Adipocyte (in vitro differentiated cells): ENCODE measurements at places on chromosomes 1 and 21.
A peak's percentile ranks its signal among the peaks of the same experiment; 100 is the strongest.

- peak; percentile 95 for DNase-seq
These were observed 107.1 kb downstream of the NIBAN1 start for GRCh38 chr1:184866991-184867788.

DNA sequence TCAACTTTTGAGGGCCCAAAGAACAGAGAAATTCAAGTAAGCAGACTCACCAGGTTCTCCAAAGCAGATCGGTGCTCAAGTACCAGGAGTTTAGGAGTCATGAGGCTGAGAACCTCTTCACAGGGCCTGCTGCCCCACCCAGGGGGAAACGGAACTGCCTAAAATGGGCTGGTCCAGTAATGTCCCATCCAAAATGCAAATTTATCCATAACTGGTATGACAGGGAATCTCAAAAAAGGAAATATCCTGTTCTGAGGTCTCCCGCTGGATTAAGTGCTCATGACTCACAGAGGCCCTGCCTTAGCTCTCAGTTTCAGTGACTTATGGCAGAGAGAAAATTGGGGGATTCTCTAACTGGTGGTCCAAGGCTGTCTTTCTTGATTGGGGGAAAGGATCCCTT, 9.3 kb downstream of the SPRR2G start:
- no peak for DNase-seq

GRCh38 chr1:182685215-182685614, 828 bp upstream of the RGS8 start:
- no peak for DNase-seq

DNA sequence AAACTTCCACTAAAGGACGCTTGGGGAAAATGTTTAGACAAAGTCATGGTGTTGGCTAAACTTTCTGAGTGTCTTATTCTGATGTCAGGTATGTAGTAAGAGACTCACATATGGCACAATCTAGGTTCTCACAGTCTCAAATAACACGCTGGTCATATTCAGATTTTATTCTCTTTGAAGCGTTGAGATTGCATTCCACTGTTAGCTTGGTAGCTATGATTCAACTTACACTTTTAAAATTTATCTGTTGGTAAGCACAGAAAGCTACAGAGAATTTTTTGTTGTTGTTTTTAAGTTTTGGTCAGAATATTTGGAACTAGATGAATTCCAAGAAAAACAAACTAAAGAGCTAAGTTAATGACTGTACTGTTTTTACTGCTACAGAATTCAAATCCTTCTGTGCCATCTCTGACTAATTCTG, 126.7 kb downstream of the PRRX1 start:
- DNase-seq, result peak; percentile 94

GRCh38 chr1:224235813-224236493, 52.9 kb downstream of the DEGS1 start:
- DNase-seq, result no peak

DNA sequence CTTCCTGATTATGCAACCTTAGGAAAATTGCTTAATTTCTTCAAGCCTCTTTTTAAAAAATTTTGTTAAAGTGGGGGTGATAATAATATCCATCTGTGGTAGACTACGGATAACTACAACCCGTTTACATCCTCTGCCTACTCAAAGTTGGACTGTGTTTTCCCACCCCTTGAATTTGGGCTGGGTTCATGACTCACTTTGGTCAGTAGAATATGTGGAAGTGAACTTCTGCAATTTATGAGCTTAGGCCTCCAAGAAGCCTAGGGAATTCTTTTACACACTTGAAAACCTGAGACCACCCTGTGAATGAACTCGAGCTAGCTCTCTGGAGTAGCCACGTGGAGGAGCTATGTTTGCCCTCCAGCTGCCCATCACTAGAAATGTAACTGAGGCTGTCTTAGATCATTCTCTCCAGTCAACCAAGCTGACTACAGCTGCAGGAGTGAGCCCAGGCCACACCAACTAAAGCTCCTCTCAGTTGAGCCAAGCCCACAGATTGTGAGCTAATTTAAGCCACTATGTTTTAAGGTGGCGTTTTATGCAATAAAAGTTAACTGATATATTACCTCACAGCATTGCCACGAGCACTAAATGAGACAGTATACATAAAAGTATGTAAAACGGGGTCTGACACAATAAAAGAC, 29.6 kb upstream of the CACHD1 start:
- no peak for DNase-seq

GRCh38 chr1:88744142-88744541, 60.1 kb downstream of the PKN2 start:
- DNase-seq, result no peak

GRCh38 chr1:40316595-40317393, at the start of gene COL9A2:
Gene COL9A2, minus strand, starts transcription at chr1:40317286. Its CDS starts 89 bp downstream, at chr1:40317197.
- peak; percentile 62 for DNase-seq

DNA sequence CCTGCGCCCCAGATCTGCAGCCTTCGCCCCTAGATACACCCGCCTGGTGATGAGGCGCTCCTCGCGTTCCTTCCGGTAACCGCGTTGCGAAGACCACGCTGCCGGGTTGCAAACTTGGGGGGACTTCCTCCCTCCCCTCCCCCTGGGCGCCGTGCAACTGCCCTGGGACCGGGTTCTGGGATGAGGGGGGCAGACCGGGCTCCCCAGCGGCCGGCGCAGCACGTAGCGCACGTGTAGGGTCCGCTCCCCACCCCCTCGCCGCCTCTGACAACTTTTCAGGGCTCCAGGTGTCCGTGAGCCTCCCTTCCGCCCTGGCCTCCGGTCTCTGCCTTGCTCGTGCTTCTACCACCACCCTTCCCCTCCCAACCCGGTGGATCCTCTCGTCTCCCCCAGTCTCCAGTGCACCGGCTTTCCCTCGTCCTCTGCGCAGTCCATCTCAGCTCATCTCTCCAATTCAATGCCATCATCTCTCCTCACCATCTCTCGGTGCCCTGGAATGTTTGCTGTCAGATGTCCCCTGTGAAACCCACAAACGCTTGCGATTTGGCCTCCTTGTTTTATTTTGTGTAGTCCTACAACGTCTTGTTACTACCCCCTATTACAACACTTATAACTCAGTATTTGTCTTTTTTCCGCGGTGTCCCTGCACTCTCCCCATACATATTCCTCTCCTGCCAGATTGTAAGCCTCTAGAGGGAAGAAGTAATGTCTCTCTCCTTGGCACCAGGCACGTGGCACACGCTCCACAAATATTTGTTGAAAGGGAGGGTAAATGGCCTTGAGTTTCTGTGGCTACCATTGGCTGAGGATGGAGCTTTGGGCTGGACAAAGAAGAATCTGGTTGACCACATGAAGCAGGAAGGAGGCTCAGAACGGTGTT, 782 bp downstream of the PCAT6 start:
- peak; percentile 54 for DNase-seq

- peak; percentile 91 for DNase-seq
These were observed 7.6 kb upstream of the ERG start for GRCh38 chr21:38505654-38506523.

DNA sequence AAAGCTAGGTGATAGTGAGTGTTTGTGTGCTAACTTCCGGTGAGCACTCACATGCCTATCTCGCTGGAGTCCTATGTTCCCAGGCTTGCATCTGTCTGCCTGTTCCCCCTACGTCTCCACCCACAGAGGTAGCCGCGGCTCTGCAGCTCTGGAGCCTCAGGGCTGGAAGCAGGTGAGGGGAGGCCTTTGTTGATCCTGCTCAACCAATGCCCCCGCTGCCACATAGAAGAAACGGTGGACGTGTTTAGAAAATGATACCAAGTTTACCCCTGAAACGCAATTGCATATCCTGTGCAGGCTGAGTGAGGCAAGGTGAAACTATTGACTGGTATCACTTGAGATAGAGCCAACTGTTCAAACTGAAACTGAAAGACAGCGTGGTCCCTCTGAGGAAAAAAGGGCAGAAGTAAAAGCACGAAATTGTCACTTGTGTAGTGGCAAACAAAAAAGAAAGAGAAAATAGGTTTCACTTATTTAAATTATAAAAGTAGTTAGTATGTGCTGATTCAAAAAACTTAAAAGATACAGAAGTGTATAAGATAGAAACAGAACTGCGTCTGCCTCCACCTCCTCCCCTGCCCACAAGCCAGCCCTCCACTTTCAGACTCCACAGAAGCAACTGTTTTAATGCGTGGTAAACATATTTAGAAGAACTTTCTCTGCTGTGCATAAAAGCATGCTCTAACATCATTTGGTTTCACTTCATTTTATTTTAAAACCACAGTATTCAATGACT, 38.6 kb upstream of the ETS2 start:
- no peak for DNase-seq

- no peak for DNase-seq
These were observed 404.0 kb upstream of the VAMP3 start for GRCh38 chr1:7366955-7367665.

GRCh38 chr21:43367296-43367695, 59.6 kb downstream of the SIK1 start:
- no peak for DNase-seq

DNA sequence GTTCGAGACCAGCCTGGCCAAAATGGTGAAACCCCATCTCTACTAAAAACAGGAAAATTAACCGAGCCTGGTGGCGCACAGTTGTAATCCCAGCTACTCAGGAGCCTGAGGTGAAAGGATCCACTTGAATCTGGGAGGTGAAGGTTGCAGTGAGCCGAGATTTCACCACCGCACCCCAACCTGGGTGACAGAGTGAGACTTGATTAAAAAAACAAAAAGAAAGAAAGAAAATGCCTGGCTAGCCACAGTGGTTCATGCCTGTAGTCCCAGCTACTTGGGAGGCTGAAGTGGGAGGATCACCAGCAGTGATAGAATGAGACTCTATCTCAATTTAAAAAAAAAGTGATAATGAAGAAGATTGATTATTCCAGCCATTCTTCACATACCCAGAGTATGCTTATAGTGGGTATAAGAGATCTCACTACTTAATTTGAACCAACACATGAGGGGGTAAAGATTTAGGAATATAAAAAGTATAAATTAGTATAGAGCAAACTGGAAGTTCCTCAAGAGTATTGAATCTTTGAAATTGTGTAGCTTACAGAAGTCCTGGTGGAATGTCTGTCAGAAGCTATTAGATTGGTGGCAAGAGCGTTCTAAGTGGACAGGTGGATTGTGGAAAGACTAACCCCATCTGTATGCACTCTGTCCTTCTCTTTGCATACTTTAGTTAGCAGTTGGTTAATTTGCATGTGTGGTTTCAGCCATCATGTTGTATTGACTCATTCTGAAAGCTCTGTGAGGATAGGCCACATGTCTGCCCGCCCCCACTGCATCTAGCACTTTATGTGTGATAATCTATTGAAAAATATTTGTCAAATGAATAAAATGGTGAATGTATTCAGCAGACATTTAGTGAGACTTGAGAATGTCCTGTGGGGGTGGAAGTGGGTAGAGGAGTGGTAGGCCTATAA, 25.0 kb downstream of the RLF start:
- no peak for DNase-seq

- peak; percentile 26 for DNase-seq
These were observed 44.4 kb downstream of the STPG1 start for GRCh38 chr1:24369199-24369598.

DNA sequence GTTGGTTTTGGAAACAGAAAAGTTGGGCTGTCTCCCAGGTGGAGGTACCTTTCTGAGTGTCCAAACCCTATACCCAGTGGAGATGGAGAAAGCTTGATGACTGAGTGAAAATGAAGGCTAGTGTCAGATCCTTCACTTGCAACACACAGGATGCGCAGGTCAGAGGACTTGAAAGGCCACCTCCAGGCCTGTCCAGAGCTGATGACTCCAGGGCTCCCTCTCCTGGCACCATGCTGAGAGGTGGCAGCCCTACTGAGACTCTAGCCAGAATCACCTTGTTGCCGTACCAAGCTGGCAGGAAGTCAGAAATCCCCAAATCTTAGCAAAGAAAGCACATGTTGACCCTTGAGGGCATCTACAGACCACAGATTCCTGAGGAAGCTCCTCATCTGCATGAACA, 16.4 kb downstream of the KNCN start:
- DNase-seq, result no peak

GRCh38 chr1:6180268-6180706, at the start of gene CHD5:
Gene CHD5, minus strand, starts transcription at chr1:6180321. Its CDS starts 298 bp downstream, at chr1:6180023.
- peak; percentile 44 for DNase-seq

- DNase-seq, result no peak
These were observed 64.8 kb downstream of the SYF2 start for GRCh38 chr1:25167269-25168192.

DNA sequence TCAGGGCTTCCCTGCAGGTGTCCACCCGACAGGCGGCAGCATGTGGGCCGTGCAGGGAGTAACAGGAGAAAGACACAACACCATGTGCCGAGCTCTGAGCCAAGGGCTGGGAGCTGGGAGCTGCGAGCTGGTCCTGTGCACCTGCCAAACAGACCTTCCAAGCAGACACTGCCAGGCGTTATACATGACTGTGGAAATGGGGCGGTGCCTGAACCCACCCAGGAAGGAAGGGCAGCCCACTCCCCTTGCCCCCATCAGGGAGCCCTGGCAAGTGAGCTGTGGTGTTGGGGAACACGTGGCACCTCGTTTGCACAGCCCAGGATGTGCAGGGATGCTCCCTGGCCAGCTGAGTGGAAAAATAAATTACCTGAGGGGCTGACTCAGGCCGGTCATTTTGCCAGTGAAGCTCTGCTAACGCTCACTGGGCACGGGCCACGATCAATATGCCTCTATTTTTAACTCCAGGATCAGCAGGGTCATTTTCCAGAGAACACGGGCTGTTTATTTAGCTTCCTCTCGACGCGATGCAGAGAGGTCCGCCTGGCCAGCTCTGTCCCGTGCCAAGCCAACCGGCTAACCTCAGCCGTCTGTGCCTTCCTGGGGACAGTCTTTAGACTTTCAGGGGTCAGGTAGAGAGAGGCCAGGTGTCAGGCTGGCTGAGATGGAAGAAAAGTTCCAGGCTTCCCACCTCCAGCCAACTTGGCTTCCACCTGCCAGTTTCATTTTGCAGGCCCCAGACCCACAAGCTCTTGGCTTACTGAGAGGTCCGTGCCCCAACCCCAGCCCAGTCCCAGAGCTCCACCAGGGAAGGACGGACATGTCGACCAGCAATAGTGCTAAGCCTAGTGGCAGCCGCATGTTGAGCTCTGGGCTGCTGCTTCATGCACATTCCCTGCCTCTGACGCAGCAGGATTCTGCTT, 196.7 kb upstream of the VAMP3 start:
- DNase-seq, result no peak

DNA sequence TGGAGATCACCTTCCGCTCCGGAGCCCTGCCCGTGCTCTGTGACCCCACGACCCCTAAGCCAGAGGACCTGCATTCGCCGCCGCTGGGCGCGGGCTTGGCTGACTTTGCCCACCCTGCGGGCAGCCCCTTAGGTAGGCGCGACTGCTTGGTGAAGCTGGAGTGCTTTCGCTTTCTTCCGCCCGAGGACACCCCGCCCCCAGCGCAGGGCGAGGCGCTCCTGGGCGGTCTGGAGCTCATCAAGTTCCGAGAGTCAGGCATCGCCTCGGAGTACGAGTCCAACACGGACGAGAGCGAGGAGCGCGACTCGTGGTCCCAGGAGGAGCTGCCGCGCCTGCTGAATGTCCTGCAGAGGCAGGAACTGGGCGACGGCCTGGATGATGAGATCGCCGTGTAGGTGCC, 9.6 kb downstream of the SPATA46 start:
- peak; percentile 56 for DNase-seq

DNA sequence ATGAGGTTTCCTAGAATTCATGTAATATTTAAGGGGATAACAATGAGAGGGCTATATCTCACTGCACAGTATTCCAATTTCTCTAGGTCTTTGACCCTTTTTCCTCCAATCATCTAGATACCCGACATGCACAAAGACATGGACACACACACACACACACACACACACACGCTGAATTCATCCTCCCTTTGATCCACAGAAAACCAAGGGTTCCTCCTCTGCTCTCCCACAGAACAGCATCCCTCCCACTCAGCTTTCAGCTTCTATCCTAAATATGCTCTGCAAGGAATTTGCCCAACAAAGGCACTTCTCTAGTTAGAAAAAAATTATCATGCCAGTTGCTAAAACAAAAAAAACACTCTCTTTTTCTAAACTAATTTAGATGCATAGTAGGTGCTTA, 231.7 kb downstream of the RGS7 start:
- DNase-seq, result no peak

- DNase-seq, result peak; percentile 30
These were observed 54.1 kb downstream of the LUZP1 start for GRCh38 chr1:23114424-23115079.
